BJ (cell line): ENCODE measurements at places on chromosomes 5 and 9. TPM values are rescaled to one million over a fixed set of nuclear protein-coding genes. Genes with fewer than 3 reads are reported as not detected.

- no peak for DNase-seq
Measured at GRCh38 chr9:135512241-135512603, 9.0 kb upstream of the LCN1 start.

- DNase-seq, result no peak
Measured at GRCh38 chr5:62001640-62002039, 304.4 kb upstream of the KIF2A start.

DNA sequence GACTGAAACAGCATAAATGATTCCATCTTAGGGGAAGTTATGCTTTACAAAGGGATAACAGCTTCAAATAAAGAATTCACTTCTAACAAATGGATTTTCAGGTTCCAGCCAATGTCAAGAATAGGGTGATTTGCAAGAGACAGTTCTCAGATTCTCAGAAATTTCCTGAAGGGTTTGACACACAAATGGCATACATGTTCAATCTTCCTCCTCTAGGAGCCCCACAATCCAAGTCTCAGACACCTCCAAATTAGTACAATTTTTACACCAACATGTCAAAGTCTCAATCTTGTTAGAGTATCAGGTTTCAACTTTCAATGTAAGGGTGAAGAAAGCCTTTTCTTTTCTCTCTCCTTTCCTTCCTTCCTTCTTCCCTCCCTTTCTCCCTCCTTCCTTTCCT lies 996.6 kb downstream of the TLE1 start:
- no peak for DNase-seq

- no peak for DNase-seq
Measured at GRCh38 chr5:883475-884181, 9.0 kb downstream of the BRD9 start.

DNA sequence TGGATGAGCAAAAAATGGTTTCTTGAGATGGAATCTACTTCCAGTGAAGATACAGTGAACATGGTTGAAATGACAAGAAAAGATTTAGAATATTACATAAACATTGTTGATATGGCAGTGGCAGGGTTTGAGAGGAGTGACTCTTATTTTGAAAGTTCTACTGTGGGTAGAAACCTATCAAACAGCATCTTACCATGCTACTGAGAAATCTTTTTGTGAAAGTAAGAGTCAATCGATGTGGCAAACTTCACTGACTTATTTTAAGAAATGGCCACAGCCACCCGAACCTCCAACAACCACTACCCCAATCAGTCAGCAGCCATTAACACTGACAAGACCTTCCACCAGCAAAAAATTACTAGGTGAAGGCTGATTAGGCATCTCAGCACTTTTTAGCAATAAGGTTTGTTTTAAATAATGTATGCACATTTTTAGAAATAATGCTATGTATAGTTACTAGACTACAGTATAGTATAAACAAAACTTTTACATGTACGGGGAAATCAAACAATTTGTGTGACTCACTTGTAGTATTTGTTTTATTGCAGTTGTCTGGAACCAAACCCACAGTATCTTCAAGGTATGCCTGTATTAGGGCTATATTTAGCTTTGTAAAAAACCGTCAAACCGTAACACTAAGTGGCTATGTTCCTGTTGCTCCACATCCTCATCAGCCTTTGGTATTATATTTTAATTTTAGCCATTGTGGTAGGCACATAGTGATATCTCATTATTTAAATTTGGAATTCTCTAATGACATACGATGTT lies 30.6 kb upstream of the ADAMTS6 start:
- DNase-seq, result no peak

GRCh38 chr5:175107028-175107588 lies 336.9 kb downstream of the DRD1 start:
- DNase-seq, result no peak

GRCh38 chr9:89667726-89668125 lies 62.9 kb downstream of the GADD45G start:
- DNase-seq, result no peak

GRCh38 chr5:92969191-92969780 lies 611.7 kb downstream of the NR2F1-AS1 start:
- DNase-seq, result no peak

- DNase-seq, result no peak
Measured at GRCh38 chr9:94869415-94869843, 142.9 kb downstream of the AOPEP start.

GRCh38 chr9:121369595-121370265 lies at the start of gene STOM:
TSS of gene STOM (minus strand) at chr9:121370250. CDS start at chr9:121370187, 63 bp downstream.
- peak; percentile 46 for DNase-seq

DNA sequence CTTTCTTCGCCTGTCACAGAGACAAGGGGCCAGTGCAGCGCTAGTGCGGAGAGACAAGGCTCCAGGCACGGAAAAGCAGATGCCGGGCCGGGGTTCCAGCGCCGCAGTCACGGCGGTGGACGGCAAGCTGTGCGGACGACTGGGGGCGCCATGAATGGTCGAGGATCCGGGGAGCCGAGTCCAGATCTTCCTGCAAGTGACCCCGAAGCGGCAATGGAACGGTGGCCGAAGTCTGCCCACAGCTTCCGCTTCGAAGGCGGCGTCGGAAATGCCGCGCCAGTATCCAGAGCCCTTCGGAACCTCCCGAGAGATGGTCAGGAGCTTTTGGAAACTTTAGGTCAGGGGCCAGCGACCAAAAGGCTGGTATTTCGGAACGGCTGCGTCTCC lies 601 bp upstream of the FAF2 start:
- DNase-seq, result no peak

DNA sequence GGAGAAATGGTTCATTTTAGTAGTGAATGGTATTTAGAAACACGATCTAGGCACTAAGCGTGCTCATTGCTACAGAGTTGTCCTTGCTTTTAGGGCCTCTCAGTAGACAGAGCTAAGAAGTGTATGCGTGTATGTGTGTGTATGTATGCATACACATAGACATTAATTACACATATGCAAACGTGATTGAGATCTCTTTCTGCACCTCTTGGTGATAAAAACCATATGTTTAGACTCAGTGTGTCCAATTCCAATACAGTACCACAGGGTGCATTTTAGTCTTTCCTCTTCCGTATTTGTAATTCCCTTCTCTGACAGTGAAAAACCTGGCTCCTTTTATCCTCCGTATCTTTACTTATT lies 13.1 kb downstream of the TRIO start:
- no peak for DNase-seq

- no peak for DNase-seq
Measured at GRCh38 chr5:176597417-176598389, 12.3 kb downstream of the GPRIN1 start.

DNA sequence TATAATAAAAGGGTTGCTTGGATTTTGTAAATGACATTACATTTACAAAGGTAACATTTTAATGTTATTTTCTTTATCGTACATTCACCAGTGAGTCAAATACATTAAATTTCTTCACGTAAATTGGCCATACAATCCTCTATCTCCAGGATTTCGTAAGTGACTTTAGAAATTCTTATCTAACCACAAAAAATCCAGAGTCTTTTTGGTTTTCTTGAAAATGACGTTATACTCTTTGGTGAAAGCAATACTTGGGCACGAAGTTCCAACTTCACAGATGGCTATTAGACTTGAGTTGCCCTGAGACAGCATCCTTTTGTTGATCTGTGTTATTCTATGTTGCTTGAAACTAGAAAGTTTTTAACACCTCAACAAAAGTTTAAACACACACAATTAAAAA lies 87.4 kb upstream of the CDH10 start:
- no peak for DNase-seq

DNA sequence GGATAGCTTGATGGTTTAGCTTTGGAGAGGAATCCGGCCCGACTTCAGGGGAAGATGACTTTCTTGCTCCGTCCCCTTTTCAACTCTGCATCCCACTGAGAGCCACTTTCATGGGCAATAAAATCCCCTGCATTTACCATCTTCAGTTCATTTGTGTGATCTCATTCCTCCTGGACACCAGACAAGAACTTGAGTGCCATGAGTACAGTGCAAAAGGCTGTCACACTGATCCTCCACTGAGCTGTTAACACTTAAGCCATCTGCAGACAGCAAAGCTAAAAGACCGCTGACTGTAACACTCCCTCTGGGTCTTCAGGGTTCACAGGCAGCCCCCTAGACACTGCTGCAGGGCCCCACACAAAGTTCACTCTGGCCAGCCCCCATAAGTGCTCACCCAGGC lies 48.3 kb upstream of the TCERG1 start:
- DNase-seq, result no peak

GRCh38 chr5:98872674-98873073 lies 56.1 kb downstream of the CHD1 start:
- DNase-seq, result no peak

- no peak for DNase-seq
Measured at GRCh38 chr5:52560366-52560765, 227.3 kb upstream of the ITGA1 start.

GRCh38 chr5:84602371-84602771 lies 217.7 kb upstream of the EDIL3 start:
- DNase-seq, result no peak

SUSD3 gene
- 0.98 and 1.9 TPM in 2 replicates for polyA plus RNA-seq

AIF1L gene
- 0.05 TPM in 1 of 2 replicates, not detected in the other for polyA plus RNA-seq

EGFLAM gene
- 3.9 and 5.6 TPM in 2 replicates for polyA plus RNA-seq

CDC42SE2 gene
- polyA plus RNA-seq, result 6.7 and 15.1 TPM in 2 replicates

DMRT3 gene
- polyA plus RNA-seq, result not detected in 2 replicates

PCDHGB4 gene
- polyA plus RNA-seq, result 11.8 and 12.2 TPM in 2 replicates
